ENCODE measurements at places on chromosomes 4 and X. TPM values are rescaled to one million over a fixed set of nuclear protein-coding genes. Genes with fewer than 3 reads are reported as not detected.

The DIPK2B gene
- not detected for total RNA-seq

The DOK7 gene
- not detected for total RNA-seq

The CT45A10 gene
- total RNA-seq, result 0.72 TPM

The SH3D19 gene
- total RNA-seq, result 4.3 TPM

The CDK16 gene
- 179 TPM for total RNA-seq

The NSG1 gene
- total RNA-seq, result not detected

The SPANXC gene
- total RNA-seq, result 107 TPM

The PRDM8 gene
- total RNA-seq, result 11.7 TPM

The SMR3A gene
- total RNA-seq, result not detected

The YIPF7 gene
- total RNA-seq, result not detected

The NFXL1 gene
- total RNA-seq, result 3.6 TPM

The UCHL1 gene
- 98.2 TPM for total RNA-seq

The CXXC4 gene
- not detected for total RNA-seq

The SMIM14 gene
- 46.3 TPM for total RNA-seq

The DRD5 gene
- not detected for total RNA-seq

The TLR10 gene
- total RNA-seq, result not detected

The XAGE1A gene
- 1.9 TPM for total RNA-seq

The GSPT2 gene
- 7.3 TPM for total RNA-seq

The CT83 gene
- not detected for total RNA-seq

Data from RPMI7951 (cell line).